ENCODE measurements at places on chromosomes 6 and 20. TPM values are rescaled to one million over a fixed set of nuclear protein-coding genes. Genes with fewer than 3 reads are reported as not detected.

ERVFRD-1 gene
- not detected for total RNA-seq

L3MBTL3 gene
- 8.1 TPM for total RNA-seq

BCAS1 gene
- total RNA-seq = not detected

HEBP2 gene
- 16.2 TPM for total RNA-seq

HLA-DQB2 gene
- total RNA-seq = 0.28 TPM

CRNKL1 gene
- total RNA-seq = 25.1 TPM

GSTA2 gene
- total RNA-seq = not detected

KHDC3L gene
- not detected for total RNA-seq

TNXB gene
- total RNA-seq = 3.3 TPM

Data from activated CD4-positive, alpha-beta T cell treated with anti-CD3 and anti-CD28 coated beads, Interleukin-2, amount 10 ng/mL, durations not matched to agents 24 days and 14 days (primary cell).